ENCODE measurements at places on chromosomes 7 and 10.

- no peak for DNase-seq
Measured at GRCh38 chr10:21675157-21675796, 141.2 kb downstream of the MLLT10 start.

DNA sequence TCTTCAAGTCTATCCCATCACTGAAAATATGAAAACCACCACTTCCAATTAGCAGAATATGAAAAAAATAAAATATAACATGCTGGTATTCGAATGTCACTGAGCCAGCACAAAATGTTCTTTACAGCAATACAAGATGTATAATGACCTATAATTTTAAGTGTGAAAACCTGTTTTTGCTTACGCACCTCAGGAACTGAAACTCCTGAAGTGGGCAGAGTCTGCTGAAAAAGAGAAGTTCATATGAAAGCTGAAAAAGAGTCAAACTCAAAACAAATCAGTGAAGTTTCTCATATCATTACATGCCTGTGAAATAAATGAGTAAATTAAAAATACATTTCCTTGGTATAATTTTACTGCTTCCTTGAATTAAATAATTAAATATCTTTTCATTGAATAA is 272.5 kb downstream of the DGKB start:
- DNase-seq, result no peak

- no peak for DNase-seq
Measured at GRCh38 chr7:117017702-117018266, 64.5 kb downstream of the ST7 start.

DNA sequence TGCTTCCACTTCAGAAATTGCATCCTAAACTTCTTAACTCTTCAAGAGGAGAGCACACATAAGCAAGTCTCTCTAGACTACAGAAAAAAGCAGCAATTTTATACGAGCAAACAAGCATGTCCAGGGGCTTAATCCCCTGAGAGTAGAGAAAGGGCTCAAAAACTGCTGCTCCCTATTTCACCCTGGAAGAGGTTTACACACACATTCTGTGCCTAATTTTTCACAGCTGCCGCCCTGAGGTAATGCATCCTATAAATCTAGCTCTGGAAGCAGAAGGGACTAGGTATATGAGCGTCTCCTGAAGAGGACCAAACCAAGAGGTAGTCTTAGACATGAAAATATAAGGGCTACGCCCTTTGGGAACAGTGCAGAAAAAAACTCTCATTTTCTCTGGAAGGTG is 73.1 kb downstream of the CRPPA start:
- DNase-seq, result no peak

DNA sequence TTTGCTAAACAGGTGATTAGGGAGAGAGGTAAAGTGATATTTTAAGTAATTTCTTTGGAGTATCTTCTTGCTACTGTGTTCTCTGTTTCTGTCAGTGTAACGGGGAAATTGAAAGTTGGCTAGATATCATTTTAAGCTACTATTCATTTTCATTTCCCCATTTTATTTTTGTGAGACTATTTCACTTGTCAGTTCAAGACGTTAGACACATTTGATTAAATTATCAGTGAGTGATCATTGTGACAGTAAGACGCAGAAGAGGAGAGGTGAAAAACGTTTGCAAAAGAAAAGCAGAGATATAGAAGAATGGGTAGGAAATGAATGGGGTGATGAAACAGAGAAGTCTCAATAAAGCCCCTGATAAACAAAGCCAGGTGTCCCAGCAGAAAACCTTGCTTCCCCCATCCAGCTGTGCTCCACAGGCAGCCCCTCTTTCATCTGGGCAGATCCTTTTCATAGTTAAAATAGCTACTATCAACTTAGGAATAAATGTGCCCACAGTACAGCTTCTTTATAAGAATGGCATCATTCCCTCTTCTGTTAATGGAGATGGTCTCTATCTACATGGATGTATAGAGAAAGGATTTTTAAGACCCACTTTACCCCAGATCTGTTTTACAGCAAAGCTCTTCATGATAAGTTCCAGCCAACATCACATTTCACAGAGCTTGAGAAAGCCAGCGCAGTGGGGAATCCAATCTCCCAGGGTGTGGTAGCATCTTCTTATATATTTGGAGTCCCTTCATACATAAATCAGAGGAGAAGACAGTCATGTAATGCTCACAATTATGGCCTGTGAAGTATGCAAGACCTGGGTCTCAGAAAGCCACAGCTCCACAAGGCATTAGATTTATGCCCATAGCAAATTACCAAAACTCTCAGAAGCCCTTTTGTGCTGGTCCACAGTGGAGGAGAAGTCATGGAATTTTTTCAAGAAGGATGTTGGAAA is 138.1 kb upstream of the ITGB1 start:
- DNase-seq, result no peak

DNA sequence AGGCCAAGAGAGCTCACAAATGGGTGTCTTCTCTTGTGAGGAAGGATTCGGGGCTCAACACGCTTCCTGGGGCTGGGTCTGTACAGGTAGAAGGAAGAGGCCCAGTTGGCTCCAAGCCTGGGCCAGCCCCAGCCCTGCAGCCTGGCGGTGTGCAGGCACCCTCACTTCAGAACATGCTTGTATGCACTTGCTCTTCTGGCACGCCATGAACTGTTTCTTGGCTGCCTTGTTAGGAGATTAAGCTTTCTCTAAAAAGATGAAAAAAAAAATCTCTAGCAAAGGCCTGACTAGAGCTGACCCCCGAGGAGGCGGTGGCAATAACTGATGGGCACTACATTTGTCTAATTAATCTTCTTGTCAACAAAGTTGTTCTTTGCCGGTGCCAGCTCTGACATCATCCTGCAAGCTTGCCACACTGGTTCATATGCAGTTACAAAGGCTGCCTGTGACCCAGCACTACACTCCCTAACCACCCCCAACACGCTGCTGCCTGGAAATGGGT is 94.7 kb downstream of the WDR11 start:
- DNase-seq, result no peak

DNA sequence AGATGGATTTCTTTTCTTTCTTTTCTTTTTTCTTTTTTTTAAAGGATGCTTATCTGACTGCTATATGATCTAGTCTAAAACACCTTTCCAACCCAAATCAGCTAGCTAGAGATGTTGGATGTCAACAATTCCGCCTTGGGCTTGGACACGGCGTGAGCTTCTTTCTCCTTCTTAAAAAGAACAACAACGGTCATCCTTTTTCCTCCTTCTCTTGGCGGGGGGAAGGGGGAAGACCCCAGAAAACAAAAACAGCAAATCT is 1.0 kb downstream of the BEND7 start:
- no peak for DNase-seq

- no peak for DNase-seq
Measured at GRCh38 chr10:21626457-21627161, 92.6 kb downstream of the MLLT10 start.
